Astrocyte of the cerebellum (primary cell): ENCODE measurements at places on chromosomes 4 and X.

GRCh38 chrX:119692191-119693039 is 553 bp downstream of the SEPTIN6 start:
- DNase-seq: no peak

GRCh38 chrX:124917011-124917410 is 402.7 kb upstream of the TEX13C start:
- no peak for DNase-seq

DNA sequence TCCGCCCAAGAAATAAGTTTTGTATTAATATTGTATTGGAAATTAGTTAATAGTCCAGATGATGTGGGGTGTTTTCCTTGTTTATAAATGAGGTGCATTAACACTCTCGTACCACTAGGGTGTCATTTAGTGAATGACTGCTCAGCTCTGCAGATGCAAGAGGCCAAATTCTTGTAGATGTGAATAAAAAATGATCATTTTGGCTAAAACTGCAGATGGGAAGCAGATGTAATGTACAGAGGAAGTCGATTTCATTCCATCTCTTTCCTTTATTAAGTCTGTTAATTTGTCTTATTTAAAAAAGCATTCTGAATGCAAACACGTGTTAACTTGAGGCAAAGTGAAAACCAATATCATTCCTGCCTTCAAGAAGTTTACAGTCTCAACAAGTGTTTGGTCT is 108.1 kb downstream of the DHX15 start:
- DNase-seq: no peak

- DNase-seq: peak; percentile 8
Measured at GRCh38 chrX:87805829-87806490, 288.4 kb downstream of the KLHL4 start.

- DNase-seq: no peak
Measured at GRCh38 chr4:165668694-165669093, 204.3 kb upstream of the TLL1 start.

DNA sequence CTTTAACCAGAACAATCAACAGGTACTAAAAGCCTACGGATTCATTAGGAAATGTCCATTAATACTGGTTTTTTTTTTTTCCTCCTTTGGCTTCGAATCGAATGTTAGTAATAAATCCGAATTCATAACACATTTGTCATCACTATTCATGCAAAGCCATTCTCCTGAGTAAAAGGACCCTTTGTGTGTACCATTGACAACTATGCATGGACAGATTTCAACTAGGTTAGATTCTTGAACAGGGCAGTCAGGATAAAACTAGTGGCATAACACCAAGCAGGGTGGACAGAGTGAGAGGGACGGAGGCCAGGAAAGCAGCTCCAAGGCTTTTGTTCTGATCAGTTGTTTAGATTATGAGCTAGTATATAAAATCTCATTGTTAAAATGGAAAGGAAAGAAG is 1722.0 kb upstream of the TENM3 start:
- DNase-seq: no peak

DNA sequence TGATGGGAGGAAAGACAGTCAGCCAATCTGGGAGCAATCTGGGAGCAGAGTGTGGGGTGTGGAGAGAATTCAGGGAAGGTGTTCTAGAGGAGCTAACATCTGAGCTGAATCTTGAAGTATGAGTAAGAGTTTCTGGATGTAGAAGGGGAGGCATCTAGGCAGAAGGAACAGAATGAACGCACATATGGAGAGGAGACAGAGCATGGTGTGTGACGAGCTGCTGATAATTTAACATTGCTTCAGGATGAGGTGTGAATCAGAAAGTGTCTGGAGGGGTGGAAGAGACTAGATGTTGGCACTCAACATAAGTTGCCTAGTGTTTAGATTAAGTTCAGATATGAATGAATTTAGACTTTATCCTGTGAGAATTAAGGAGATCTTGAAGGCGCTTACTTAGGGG is 58.9 kb downstream of the CPE start:
- no peak for DNase-seq

DNA sequence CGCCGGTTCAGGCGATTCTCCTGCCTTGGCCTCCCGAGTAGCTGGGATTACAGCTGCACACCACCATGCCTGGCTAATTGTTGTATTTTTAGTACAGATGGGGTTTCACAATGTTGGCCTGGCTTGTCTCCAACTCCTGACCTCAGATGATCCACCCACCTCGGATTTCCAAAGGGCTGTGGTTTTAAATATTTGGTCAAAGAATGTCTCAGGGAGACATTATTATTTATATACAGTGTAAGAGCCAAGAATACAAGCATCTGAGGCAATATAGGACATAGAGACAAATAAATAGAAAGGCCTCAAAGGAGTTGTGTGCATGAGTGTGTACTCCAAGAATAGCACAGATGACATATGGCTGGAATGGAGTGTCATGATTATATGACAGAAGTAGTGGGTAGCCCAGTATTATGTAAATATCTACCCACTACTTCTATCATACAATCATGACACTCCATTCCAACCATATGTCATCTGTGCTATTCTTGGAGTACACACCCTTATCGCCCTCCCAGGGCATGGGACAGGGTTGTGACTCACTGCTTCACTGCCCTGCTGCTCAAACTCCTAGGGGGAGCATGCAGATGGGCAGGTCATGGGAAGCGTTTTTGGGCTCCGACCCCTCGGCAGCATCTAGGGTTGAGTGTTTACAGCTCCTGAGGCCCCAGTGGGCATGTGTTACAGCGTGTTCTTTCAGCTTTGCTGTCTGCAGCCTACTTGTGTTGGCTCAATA is 1649.8 kb upstream of the PCDH10 start:
- DNase-seq: peak; percentile 93

DNA sequence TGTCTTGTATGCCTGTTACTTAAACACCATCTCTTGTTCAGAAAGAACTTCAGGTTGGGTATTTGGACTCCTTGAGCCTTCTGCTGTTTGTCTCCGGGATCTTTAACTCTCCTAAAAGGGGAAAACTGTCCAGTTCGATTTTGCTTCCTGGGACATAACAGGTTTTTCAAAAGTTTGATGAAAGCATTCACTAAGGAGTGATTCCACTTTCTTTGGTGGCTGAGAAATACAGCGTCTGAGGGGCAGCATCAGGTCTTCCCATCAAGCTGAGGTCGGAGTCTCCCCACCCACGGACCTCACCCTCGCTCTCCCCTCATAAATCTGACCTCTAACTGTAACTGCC is 1.4 kb downstream of the AFAP1 start:
- DNase-seq: no peak

GRCh38 chr4:146469022-146469421 is 52.7 kb downstream of the SLC10A7 start:
- no peak for DNase-seq

DNA sequence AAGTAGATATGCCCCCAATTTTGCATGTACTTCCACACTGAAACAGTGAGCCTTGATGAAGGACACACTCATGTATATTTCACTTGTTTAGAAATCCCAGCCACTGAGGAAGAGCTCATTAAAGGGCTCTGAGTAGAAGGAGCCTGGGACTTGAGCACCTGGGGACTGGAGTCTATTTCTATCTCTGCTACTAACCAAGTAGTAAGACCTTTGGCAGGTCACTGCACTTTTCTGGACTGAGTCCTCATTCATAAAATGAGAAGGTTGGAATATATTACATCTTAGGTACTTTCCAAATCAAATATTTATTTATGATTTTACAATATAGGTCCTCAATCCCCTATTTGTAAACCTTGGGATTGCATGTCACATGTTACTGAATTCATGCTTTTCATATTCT is 78.2 kb upstream of the C4orf54 start:
- no peak for DNase-seq

DNA sequence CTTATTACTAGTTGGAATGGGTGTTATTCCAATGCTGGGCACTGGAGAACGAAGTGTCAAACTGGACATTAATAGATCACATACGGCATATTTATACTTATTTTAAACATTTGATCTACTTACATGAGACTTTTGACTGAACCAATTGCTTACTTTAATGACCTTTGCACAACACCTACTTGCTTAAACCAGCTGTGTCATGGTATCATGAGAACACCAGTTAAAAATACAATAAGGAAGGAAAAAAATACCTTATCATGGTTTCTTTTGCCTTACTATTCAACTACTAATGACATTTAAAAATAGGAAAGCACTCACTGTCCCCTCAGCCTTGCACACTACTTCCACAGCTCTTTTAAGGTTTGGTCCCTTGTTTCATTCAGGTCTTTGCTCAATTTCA is 146.9 kb downstream of the FAM13A start:
- no peak for DNase-seq
